Stimulated activated CD8-positive, alpha-beta memory T cell treated with anti-CD3 and anti-CD28 coated beads, Interleukin-4, amount 100 ng/mL, for 24 hours (primary cell): ENCODE measurements at places on chromosomes 16 and 17.

DNA sequence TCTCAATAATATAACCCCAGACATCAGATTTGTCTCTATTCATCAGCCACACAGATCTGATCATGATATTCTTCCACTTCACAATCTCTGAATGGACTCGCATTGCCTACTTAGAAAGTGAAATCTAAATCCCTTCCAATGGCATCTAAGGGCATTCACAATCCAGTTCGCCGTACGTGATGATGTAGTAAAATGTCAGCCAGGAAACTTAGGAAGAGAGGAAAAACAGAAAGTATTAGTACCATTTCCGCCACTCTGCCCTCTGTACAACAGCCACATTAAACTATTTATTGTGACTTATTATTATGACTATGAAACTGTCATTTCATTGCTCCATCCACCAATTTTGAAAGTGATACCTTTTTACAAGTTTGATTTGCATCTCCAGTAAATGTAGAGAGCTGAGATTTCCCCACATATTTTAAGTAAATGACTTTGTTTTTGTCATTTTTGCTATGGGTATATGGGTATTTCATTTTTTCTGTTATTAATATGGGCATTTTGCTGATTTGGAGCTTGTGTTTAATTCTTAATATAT lies 69.4 kb upstream of the SMIM36 start:
- no peak for DNase-seq

GRCh38 chr17:49365667-49366066 lies 3.6 kb upstream of the ZNF652 start:
- DNase-seq: no peak

DNA sequence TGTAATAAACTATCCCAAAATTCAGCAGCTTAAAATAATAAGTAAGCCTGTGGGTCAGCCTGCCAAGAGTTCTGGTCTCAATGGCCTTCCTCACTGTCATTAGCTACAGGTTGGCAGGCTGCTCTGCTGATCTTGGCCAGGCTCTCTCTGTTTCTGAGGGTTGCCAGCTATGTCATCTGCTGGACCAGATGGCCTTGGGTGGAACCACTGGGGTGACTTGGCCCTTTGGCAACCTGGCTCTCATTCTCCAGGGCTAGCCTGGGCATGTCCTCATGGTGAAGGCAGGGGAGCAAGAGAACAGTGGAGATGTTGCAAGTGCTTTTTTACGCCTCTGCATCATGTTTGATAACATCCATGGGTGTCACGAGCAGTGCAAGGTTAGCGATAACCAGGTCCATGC lies 13.9 kb downstream of the ITGAM start:
- no peak for DNase-seq

- no peak for DNase-seq
These were observed 5.4 kb downstream of the C17orf99 start for GRCh38 chr17:78151514-78152008.

- no peak for DNase-seq
These were observed 9.9 kb downstream of the ZDHHC1 start for GRCh38 chr16:67406111-67406971.

- no peak for DNase-seq
These were observed 76.2 kb downstream of the SPECC1 start for GRCh38 chr17:20085283-20085845.

DNA sequence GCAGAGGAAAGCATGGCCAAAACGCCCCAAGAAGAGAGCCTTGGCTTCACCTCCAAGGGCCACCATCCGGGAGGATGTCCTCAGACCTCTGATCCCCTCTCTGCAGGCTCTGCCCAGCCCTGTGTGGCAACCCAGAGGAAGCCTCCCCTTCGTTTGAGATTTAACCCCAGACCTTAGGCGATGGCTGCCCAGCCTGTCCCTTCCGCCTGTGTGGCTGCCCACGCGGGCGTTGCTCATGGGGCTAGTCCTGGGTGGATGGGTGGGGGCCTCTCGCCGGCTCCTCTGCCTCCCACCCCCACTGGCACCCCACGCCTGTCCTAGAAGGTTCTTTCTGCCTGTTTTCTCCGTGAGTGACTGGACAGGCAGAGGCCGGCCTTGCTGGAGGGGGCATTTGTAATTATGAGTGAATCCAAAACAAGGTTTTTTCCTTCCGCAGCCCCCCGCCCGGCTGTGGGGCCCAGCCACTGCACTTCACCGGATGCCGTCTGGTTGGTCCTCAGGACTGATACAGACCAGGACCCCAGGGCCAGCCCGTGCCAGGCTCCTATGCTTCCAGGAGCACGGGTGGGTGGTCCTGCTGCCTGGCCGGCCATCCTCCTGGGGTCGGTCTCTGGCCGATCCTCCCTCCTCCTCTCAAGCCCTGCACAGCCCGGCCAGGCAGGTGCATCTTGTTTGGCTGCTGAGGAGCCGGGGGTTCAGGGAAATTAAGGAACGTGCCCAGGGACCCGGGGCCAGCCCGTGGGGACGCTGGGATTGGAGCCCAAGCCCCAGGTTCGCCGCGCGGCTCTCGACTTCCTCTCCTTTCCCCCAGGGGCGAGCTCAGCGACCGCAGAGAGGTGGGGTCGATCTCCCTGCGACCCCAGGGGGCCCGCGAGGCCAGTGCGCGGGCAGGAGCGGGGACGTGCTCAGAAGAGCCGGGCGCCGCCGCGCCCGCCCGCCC lies at the start of gene TMEM235:
Gene TMEM235 (plus strand): TSS at position 636 of the 940 bp plus-strand sequence. CDS start 393 bp downstream, outside the sequence.
- DNase-seq: no peak

DNA sequence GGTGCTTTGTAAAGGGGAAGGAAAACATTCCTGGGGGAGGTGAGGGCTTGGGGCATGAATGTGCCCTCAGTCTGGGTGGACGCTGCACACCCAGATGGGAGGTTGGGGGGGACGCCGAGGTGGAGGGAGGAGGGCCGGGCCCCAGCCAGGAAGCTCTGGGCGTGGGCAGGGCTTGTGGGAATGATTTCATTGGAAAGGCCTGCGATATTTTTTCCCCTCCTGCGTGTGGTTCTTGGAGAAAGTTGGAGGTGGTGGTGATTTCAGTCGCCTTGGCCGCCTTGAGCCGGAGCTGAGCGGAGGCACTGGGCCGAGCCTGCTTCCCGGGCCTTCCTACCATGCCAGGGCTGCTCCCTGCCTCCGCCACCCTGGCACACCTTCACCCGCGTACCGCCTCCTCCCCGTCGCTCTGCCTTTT lies 26.4 kb upstream of the CLEC18A start:
- DNase-seq: no peak

DNA sequence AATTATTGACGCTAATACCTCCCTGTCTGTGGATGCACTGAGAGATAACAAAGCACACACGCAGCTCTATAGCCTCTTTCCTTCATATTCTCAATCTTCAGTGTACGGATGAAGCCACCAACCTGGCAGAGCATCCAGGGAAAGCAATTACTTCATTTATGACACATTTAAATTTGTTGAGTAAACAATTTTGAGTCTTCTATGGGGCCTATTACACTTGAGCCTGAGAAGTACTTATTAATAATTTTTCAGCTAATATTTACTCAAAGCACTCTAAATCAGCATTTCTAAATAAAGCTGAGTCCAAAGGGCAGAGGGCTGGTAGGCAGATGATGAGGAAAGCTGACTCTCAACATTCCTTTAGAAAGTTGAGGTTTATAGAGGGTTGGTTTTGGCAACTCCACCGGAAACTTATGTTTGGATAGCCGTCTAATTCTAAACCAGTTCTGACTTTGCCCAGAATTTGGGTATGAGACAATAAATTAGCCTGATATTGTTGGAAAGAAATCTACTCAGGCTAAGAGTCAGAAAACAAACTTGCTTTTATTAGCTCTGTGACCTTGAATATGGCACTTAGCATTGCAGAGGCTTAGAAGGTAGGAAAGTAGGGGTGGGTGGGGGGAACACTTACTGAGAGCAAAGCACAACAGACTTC lies 643.5 kb downstream of the CDH11 start:
- DNase-seq: no peak

DNA sequence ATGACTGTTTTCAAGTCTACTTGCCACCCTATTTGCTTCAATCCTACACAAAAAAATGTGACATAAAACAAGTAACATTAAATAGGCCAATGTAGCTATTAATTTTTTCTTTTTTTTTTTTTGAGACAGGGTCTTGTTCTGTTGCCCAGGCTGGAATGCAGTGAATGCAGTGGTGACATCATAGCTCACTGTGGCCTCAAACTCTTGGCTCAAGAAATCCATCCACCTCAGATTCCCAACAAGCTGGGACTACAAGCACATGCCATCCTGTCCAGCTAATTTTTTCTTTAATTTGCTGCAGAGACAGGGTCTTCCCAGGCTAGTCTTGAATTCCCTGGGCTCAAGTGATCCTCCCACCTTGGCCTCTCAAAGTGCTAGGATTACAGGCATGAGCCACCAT lies 29.4 kb downstream of the ANKFY1 start:
- no peak for DNase-seq

DNA sequence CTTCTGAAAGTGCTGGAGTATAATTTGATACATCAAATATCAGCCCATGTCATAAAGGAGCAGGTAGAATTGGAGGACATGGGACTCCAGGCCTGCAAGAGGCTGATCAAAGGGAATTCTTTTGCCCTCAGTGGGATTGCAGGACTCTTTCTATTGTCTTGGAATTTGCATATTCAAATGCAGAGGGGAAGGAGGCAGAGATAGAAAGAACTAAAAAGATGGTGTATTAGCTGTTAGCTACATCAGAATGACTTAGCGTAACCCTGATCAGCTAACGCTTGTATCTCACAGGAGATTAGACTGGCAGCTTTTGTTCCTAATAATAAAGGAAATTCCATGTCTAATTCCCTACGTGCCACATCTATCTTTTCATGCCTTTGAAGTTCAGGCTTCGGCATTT lies 1014.7 kb upstream of the RBFOX1 start:
- no peak for DNase-seq

DNA sequence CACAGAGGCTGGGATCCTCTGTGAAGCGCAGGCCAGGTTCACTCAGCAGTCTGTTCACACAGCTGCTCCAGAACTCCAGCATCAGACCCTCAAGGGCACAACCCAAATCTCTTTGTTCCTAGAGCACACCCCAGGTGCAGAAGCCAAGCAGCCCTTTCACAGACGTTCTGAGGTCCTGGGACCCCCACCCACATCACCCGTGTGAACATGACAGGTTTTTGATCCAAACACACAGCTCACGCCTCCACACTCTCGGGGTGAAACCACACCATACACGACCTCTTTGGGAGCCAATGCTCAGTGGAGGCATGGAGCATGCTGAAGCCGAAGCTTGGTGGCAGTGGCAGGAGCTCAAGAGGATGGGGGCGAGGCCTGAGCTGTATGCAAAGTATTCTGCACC lies 97.4 kb downstream of the ZNF778 start:
- no peak for DNase-seq

DNA sequence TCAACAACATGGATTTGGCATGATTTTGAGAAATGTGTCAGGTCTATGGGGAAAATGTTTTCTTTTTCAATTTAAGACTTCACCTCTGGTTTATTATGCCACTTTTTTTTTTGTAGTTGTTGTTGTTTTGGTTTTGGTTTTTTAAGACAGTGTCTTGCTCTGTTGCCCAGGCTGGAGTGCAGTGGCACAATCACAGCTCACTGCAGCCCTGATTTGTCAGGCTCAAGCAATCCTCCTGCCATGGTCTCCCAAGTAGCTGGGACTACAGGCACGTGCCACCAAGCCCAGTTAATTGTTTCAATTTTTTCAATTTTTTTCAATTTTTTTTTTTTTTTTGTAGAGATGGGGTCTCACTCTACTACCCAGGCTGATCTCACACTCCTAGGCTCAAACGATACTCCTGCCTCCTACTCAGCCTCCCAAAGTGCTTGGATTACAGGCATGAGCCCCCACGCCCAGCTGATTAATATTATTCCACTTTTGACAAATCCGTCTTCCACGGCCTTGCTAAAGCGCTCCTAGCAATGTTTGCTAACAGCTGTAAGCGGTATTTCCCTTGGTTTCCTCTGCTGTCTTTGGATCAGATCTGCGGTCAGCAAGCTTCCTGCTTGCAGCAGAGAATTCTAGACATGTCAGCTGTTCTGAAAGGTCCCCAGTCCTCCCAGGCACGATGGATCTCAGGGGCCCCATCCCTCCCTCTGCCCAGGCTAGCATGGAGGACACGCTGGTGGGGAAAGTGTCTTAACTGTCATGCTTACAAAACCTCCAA lies 7.0 kb upstream of the MILR1 start:
- no peak for DNase-seq

DNA sequence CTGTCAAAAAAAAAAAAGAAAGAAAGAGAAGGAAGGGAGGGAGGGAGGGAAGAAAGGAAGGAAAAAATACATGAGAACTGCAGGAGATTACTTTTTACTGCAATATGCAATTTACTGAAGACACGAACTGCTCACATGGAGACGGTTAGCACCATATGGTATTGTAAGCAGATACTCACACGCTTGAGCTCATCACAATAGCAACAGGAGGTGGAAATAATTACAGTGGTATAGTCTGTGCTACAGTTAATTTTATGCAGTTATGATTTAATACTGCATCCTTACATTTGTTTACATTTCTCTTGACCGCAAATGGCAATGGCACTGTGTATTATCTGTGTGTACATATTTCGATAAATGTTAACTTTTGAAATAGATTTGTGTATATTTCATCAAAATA lies 21.4 kb upstream of the SLC46A1 start:
- no peak for DNase-seq

DNA sequence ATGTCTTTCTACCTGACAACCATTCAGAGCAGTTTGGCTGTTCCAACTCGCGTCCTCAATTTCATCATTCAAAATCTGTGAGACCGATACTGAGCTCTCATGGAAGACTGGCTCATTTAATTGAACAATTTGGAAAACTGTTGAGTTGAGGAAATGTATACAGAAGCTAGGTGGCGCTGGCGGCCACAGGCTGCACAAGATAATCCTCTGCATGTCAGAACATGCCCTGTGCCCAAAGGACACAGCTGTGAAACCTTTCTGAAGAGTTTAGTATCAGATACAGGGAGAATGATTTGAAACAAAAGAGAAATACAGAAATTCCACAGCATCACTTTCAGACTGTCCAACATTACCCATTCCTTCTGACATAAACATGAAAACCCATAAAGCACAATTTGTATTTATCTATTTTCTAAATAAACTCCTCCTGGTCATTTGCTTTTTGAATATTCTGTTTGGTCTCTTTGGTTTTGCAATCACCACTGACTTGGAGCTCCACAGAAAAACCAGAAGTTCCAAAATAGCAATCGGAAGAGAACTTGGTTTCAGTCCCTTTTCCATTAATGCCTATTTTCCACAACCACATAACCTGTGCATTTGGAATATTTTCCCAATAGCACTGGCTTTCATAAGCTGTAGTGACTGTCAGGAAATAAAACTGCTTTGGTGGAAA lies 192.8 kb downstream of the MAP2K6 start:
- no peak for DNase-seq
